ENCODE measurements at places on chromosomes 7 and 10. TPM values are rescaled to one million over a fixed set of nuclear protein-coding genes. Genes with fewer than 3 reads are reported as not detected.

OR9A4 gene
- not detected for total RNA-seq

GTF2IRD1 gene
- 4.9 TPM for total RNA-seq

FKBP9 gene
- 0.78 TPM for total RNA-seq

CCL26 gene
- 2.0 TPM for total RNA-seq

TMEM176A gene
- not detected for total RNA-seq

LRIT1 gene
- total RNA-seq, result not detected

ZNF282 gene
- 61.7 TPM for total RNA-seq

CYP26C1 gene
- total RNA-seq, result not detected

TDRD1 gene
- total RNA-seq, result 0.90 TPM

ZNF727 gene
- 0.21 TPM for total RNA-seq

SPACDR gene
- 3.9 TPM for total RNA-seq

ASB10 gene
- not detected for total RNA-seq

SSC4D gene
- total RNA-seq, result 0.87 TPM

- no peak for DNase-seq
Observed at GRCh38 chr7:69596723-69597277, 1.5 kb upstream of the AUTS2 start.

- DNase-seq, result no peak
Observed at GRCh38 chr10:3911241-3911640, 126.2 kb upstream of the KLF6 start.

DNA sequence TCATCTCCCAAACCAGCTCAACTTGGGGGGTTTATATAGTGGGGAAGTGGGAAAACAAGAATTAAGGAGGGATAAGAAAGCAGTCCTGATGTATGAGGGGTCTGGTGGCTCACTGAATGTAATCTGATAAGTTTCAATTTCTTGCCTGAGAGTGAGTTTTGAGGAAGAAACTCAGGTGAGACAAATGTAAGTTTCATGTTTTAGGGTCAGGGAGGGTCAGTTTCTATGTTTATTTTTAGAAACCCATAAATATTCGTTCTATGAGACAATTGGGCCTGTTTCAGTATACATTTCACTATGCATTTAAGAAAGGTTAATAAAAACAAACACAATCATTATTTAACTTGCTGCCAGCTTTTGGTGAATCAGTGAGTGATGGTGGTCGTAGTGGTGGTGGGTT lies 128.0 kb upstream of the MBL2 start:
- no peak for DNase-seq

- no peak for DNase-seq
Observed at GRCh38 chr7:25636871-25637283, 408.6 kb upstream of the NPVF start.

DNA sequence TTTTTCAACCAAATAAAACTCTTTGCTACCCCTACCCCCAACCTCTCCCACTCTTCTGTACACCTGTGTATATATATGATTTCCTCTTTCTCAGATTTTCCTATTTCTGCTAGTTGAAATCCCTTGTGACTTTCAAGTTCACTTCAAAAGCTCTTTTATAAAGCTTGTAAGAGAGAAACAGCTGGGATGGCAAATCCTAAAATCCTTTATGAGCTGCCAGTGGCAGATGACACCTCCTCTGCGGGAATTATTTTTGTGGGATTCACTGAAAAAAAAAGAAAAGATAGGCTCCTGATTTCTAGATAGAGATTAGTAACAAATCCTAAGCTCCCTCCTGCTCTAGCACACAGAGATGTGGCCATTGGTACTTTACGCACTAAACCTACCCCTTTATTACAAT lies 92.9 kb downstream of the AHR start:
- DNase-seq, result no peak

DNA sequence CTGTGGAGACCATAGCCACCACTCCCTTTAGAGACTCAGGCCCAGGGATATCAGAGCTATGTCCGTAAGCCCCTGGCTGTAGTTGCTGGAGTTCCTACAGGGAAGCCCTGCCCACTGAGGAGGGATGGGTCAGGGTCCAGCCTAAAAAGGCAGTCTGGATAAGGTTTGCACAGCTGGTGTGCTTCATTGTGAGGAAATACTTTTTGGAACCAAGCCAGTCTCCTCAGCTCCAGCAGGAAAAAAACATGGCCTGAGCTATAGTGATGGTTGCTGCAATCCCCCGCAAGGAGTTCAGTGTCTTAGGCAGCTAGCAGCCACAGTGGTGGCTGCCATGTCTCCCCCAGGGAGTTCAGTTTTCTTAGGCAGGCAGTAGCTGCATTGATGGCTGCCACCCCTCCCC lies 52.6 kb upstream of the CYP2C8 start:
- DNase-seq, result no peak

DNA sequence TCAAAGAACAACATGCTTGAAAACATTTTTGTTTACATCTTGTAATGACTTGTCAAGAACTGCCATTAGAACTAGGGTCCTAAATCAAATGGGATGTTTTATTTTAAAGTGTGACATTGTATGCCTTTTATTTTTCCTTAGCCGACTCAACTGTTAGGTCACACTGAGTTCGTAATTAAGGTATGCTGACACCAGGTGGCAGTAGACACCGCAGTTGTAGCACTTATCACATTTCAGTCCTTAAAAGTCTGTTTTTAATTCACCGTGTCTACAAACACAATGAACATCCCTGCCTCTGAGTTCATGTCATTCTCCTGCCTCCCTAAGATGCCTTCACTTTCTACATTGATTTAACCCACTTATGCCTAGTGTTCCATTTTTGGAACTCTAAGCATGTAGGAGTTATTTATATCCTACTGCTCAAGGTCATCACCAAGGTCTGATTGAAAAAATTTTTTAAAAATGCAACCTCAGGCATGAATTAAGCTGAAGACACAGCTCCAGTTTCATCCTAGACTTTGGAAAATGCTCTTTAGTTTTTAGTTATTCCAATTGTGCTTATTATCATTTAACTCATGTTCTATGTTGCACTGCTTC lies 186.1 kb downstream of the BMPER start:
- peak; percentile 15 for DNase-seq

- DNase-seq, result no peak
Observed at GRCh38 chr7:318878-319661, 29.1 kb downstream of the FOXL3 start.

GRCh38 chr7:134443396-134444070 lies 15.4 kb downstream of the AKR1B1 start:
- no peak for DNase-seq

- DNase-seq, result no peak
Observed at GRCh38 chr10:126177417-126178030, 210.8 kb downstream of the ADAM12 start.

DNA sequence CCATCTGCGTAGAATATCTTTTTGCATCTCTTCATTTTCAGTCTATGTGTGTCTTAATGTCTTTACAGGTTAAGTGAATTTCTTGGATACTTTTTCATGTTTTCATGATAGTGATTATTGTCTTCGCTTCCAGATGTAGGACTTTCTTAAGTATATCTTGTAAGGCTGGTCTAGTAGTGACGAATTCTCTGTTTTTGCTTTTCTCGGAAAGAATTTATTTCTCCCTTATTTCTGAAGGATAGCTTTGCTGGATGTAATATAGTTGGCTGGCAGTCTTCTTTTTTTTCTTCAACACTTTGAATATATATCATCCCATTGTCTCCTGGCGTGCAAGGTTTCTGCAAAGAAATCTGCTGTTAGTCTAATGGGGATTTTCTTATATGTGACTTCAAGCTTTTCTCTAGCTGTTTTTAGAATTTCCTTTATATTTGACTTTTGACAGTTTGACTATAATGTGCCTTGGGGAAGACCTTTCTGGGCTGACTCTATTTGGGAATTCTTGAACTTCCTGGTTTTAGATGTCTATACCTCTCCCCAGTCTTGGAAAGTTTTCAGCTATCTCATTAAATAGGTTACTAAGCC lies 14.3 kb downstream of the GTPBP4 start:
- DNase-seq, result no peak

DNA sequence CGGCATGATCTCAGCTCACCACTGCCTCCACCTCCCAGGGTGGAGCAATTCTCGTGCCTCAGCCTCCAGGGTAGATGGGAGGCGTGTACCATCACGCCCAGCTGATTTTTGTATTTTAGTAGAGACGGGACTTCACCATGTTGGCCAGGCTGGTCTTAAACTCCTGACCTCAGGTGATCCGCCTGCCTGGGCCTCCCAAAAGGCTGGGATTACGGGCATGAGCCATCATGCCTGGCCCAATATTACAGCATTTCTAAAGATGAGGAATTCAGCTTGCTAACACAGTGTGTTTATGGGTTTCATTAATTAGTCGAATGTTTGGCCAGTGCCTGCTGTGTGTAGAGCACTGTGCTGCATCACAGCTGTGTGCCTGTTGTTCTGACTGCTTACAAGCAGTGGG lies 3.7 kb downstream of the WDR37 start:
- no peak for DNase-seq

GRCh38 chr7:89994483-89994882 lies 159.8 kb upstream of the STEAP1 start:
- no peak for DNase-seq

DNA sequence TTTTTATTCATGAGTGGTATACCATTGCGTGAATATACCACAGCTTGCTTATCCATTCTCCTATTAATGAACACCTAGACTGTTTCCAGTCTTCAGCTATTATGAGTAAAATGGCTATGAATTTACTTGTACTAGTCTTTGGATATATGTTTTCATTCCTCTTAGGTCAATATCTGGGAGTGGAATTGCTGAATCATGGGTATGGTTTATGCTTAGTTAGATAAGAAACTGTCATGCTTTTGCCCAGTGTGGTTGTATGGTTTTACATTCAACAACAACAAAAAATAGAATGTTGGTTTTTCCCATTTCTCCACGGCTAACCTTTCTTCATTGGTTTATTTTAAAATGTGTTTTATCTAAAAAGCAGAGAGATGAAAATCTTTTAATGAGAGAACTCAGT lies 308.3 kb downstream of the PHF14 start:
- DNase-seq, result no peak

DNA sequence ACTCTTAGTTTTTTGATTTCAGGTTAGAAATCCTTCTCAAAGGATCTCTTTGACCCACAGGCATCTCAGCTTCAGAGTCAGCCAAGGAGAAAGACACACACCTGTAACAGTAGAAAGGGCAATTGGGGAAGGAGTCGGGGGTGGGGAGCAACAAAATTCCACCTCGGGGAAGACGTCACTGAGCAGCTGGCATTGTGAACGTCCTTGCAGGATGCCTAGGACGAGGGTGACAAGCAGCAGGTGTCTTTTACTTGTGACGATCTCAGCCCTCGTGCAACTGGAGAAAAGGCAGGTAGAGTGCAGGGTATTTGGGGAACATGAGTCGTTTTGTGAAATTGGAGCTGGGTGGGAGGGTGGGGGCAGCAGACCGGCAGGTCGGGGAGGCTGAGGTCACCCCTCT lies 627.0 kb downstream of the ACTR3B start:
- no peak for DNase-seq

- no peak for DNase-seq
Observed at GRCh38 chr10:406976-407375, 271.7 kb downstream of the ZMYND11 start.

GRCh38 chr7:144148224-144148827 lies 25.4 kb downstream of the OR2A14 start:
- no peak for DNase-seq

DNA sequence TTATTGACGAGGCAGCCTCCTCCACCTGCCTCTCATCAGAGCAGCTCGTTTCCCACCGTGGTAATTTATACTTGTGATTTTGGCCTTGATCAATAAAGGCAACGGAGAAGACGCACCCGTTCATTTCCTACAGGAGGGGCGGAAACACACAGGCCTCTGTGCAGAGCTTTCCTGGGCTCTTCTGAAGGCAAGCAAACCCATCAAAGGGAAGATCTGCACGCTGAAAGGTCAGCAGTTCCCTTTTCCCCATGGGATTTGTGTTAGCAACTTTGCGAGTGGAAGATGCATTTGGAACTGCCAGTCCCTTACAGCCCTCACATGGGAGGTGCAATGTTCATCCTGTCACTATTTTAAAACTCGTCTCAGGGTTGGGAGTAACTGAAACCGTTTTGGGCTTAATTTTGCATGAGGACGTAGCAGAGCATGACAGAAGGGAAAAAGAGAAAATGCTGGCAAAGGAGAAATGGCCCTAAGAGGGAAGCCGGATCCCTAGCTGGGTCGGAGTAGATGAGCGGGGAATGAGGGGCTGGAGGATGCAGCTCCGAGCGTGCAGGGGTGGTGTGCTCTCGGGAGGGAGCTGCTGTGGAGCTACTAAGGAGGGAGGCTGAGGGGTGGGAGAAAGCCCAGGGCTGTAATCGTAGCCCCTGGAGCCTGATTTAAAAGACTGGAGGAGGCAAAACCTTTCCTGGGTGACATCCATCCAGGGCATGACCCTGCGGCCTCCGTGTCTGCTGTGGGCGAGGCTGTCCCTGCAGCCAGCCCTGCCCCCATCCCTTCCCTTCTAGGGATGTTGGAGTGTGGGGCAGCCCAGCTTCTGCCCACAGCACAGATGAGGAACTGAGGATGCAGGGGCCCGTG lies 111.1 kb upstream of the FAM20C start:
- DNase-seq, result no peak

DNA sequence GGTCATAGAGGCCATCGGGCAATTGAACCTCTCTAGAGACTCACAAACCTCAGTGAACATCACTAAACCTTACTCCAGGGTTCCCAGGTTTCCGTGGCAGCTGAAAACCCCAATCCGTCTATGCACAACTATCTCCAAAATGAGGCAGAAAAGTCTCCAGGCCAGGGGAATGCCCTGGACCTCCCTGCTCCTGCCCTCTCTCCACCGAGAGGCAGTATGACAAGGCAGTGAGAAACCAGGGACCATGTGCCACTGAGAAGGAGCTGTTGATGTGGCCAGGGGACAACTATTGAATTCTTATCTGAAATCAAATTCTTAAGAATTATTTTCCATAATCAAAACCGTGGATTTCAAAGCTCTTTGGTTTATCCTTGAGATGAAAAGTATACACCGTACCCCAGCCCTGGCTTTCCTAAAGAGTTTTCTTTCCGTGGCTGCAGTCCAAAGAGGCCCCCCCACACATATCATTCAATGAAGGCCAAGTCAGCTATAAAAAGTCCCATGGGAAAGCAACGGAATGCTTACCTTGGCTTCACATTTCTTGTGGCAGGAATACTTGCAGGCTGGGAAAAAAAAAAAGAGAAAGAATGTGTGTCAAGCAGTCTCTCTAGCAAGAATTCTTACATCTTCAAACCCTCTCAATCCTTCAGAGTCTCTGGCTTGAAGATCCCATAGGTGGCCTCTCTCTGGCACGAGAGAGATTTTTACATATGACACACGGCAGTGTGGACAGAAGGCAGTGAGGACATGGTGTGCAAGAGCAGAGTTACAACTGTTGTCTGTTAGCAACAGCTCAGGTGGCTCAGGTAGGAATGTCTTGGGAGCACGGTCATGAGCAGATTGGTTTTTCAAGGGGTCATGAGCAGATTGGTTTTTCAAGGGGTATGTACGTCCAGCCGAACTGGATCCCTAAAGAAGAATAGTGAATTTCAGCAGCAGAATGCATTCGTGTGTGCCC lies 75.2 kb downstream of the TNS3 start:
- DNase-seq, result no peak

GRCh38 chr7:157138101-157138423 lies 664 bp upstream of the UBE3C start:
- no peak for DNase-seq

DNA sequence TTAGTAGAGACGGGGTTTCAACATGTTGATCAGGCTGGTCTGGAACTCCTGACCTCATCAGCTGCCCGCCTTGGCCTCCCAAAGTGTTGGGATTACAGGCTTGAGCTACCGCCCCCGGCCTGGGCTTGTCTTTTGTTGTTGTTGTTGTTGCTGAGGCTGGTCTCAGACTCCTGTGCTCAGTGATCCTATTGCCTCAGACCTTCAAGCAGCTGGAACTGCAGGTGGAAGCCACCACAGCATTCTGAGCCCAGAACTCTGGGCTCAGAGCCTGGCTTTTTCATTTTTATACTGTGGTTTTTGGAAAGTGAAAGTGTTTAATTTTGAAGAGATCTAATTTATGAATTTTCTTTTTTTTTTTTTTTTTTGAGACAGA lies 16.2 kb upstream of the DNAJB6 start:
- no peak for DNase-seq

- no peak for DNase-seq
Observed at GRCh38 chr7:157079116-157079515, 59.6 kb upstream of the UBE3C start.

Data from activated CD4-positive, alpha-beta memory T cell treated with anti-CD3 and anti-CD28 coated beads for 36 hours (primary cell).